ENCODE measurements at places on chromosomes 6 and 20. TPM values are rescaled to one million over a fixed set of nuclear protein-coding genes. Genes with fewer than 3 reads are reported as not detected.

GRCh38 chr6:155381673-155382337 lies 67.5 kb upstream of the TFB1M start:
- no peak for DNase-seq

DNA sequence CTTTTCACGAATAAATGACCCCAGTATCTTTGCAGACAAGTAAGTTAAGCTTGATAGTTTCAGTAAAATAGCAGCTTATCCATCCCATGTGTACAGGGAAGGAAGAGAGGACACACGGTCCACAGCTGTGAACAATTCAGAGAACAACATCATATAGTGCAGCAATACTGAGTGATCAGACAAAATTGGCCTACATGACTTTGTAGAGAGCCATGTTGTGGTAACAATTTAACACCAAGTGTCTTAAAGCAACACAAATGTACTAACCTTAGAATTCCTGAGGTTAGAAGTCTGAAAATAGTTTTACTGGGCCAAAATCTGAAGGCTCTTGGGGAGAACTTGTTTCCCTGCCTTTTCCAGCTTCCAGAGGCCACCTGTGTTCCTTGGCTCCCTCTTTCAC lies 12.5 kb downstream of the FAM184A start:
- no peak for DNase-seq

DNA sequence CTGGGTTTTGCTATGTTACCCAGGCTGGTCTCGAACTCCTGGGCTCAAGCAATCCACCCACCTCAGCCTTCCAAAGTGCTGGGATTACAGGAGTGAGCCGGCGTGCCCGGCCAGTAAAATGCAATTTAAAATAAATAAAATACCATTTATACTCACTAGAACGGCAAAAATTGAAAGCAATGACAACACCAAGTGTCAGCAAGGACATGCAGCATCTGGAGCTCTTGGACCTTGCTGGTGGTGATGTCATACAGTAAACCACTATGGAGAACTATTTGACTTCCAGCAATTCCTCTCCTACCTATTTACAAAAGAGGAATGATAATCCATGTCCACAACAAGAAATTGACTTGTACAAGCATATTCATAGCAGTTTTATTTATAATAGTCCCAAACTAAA lies 105.7 kb upstream of the PHACTR1 start:
- DNase-seq = no peak

- peak; percentile 90 for DNase-seq
Measured at GRCh38 chr6:34934516-34934915, 45.5 kb downstream of the ANKS1A start.

DNA sequence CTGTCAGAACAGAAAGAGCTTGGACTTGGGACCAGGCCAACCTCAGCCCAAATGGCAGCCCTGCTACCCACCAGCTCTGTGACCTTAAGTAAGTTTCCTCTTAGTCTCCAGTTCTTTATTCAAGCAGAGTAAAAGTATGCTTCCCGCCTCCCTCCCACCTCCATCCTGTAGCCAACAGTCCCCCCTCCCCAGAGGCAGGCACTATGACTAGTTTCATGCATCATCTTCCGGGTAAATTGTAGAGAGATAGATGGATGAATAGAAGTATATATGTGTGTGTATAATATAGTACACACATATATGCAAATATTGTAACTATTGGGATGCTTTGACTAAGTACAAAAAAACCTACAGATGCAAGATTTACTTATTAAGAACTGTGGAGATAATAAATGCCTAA lies 39.5 kb upstream of the B4GALT5 start:
- DNase-seq = no peak

GRCh38 chr6:33984466-33985312 lies 161.2 kb downstream of the GRM4 start:
- DNase-seq = no peak

- DNase-seq = no peak
Measured at GRCh38 chr6:78363688-78364087, 503.7 kb upstream of the IRAK1BP1 start.

- no peak for DNase-seq
Measured at GRCh38 chr20:49187330-49187850, 744 bp downstream of the STAU1 start.

DNA sequence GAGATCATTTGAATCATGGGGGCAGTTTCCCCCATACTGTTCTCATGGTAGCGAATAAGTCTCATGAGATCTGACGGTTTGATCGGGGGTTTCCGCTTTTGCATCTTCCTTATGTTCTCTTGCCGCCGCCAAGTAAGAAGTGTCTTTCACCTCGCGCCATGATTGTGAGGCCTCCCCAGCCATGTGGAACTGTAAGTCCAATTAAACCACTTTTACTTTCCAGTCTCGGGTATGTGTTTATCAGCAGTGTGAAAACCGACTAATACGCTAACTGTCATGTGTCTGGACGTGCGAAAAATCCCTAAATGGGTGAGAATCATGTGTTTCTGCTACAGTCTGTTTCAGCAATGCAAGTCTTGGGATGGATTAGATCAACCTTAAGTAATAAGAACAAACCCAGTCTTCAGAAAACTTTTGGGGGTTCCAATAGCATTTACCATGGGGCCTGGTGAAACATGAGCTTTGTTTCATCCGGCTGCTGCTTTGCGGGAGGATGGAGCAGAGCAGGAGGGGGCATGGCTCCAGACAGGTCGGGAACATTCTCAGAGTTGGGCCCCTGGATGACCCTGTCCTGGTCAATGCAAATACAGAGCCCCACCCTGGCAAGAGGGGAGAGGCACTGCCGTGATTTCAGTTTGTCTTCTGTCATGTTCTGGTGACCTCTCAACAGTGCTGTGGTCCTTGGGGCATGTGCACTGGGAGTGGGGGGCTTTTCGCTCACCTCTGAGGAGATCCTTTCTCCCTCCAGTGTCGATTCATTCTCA lies 41.5 kb downstream of the CTCFL start:
- DNase-seq = no peak

DNA sequence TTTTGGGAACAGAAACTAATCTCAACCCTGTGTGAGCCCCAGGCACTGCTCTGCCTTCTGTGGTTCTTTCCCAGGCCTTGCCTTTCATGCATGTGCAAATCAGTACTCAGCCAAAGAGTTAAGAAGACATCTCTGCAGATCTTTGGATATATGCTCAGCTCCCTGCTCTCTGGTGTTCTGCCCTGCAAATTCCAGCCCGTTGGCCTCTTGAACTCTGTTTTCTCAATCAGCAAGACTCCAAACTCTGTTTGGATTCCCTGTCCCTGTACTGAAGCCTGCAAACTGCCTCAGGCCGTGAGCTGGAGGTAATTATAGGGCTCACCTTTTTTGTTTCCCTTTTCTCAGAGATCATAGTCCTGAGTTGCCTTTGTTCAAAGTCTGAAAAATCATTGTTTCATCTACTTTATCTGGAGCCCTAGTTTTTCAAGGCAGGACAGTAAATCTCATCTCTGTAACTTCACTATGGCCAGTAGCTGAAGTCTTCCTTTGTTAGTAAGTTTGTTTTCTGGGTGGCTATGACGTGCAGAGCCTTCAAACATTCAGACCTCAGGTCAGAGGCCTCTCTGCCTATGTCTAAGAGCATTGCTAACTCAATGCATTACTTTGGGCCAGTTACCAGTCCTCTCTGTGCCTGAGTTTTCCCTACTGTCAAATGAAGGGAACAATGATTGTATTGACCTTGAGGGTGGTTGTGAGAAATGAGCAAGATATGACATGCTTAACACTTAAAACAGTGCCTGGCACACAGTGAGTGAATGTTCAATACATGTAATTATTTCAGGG lies 15.9 kb upstream of the MDFI start:
- no peak for DNase-seq

GRCh38 chr20:36043892-36044515 lies 75.6 kb downstream of the CNBD2 start:
- no peak for DNase-seq

DNA sequence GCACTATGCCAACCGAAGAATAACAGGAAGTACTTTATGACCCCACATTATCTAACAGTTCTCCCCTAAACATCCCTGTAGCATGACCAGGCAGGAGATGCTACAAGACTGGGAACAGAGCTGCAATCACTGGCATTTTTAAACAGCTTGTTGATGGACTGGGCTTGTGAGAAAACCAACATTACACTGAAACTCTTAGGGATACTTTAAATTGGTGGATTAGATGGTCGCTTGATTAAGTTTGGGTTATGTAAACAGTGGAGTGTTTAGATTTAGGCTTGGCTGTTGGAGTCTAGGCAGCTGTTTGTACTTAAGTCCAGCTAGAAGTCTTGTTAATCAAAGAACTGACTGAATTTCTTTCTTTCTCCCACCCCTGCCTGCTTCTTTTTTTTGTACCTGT lies 234.1 kb upstream of the BMP2 start:
- DNase-seq = no peak

DNA sequence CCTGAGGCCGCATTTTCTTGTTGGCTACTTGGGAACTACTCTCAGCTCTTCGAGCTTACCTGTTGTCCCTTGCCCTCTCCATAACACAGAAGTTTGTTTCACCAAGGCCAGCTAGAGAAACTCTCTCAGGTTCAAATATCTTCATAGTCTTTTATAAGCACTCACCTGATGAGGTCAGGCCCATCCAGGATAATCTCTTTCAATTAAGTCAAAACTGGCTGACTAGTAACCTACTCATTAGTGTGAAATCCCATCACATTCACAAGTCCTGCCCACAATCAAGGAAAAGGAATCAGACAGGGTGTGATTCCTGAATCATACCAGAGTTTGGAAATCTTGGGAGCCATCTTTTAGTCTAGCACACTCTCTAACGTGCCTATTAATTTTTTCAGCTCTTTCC lies 195.2 kb upstream of the HS3ST5 start:
- no peak for DNase-seq

DNA sequence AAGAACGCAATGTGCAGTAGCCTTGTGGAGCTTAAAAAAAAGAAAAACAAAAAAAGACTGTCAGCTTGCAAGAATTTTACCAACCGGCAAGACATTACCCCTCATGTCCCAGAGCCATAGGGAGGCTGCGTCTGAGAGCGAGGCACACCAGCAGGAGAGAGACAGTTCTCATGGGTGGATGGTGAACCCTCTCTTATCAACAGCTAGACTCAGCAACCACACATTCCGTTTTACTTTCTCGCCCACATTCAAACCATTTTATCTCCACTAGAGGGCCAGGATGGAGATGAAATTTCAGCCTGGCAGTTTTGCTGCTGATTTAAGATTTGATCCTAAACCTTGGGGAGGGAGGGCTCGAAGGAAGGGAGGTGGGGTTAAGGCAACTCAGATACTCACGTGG lies 247.0 kb downstream of the ATXN1 start:
- DNase-seq = no peak

- DNase-seq = peak; percentile 42
Measured at GRCh38 chr6:30500421-30501355, 11.4 kb downstream of the HLA-E start.

DNA sequence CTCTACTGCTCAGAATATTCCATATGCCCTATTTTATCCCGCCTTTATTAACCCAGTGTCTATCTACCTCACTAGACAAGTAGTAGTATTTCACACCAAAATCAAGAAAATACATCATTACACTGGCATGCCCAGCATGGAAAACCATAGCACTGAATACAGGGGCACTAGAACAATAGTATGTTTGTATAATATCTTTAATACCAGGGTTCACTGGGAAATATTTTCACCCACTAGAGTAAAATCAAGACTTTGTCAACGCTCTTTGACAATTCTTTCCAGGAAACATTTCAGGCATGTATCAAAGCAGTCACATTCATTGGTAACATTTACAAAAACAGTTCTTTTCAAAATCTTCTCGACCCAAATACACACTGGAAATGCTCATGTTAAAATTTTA lies 119.3 kb upstream of the BEND6 start:
- DNase-seq = no peak

GRCh38 chr6:43806043-43806757 lies 36.2 kb downstream of the VEGFA start:
- DNase-seq = no peak

DNA sequence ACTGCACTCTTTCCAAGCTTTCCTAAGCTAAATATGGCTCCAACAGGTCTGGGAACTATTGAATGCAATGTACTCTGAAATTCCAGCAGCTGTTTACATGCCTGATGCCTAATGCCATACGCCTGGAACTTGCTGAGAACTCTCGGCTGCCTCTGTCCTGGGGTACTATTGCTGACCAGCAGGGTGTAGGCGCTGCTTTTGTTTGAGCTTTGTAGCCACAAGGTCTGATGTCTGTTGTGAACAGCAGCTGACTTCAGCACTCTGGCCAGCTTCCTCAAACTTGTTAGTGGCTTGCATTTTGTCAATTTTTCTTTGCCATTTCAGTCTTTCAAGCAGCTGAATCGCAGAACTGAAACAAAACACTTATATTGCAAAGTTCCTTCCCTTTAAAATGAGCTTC lies 26.7 kb downstream of the SAYSD1 start:
- no peak for DNase-seq

DNA sequence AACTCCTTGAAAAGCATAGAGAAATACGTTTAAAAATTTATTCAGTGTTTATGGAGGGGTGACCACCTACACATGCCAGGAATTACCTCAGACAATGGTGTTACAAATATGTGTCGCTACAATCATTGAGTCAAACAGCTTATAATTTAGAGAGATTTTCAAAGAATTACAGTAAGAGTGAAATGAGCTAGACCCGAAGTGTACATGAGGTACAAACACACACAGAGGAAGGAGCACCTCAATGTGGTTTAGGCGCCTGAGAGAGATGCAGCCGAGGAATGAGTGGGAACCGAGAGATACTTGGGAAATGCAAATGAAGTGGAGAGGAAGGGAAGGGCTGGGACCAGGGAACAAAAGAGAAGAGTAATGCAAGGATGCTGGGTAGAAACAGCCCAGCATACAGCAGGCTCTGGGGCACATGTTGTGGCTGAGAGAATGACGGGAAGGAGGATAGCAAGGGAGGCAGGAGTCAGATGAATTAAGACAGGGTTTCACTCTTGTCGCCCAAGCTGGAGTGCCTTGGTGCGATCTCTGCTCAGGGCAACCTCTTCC lies 15.5 kb downstream of the EEF1E1 start:
- no peak for DNase-seq

- no peak for DNase-seq
Measured at GRCh38 chr6:22821664-22822320, 252.4 kb downstream of the HDGFL1 start.

GRCh38 chr6:1082285-1082935 lies 229.5 kb upstream of the FOXQ1 start:
- DNase-seq = no peak

GRCh38 chr6:20318851-20319387 lies 82.8 kb upstream of the E2F3 start:
- no peak for DNase-seq

DNA sequence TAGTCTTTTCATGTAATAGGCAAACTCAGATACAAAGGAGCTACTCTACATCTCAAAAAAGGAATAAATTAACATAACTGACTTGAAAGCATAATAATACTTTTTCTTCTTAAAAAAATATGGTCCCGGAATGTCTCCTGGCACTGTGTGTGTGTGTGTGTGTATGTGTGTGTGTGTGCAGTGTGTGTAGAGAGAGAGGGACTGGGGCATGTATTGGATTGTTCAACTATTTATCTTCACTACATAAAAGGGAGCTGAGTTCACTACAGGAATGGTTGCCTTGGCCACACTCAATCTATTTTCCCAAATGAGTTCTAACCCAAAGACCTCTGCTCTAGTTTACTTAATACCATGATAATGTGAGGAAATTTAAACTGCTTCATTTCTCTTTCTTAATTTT lies 51.1 kb downstream of the B3GAT2 start:
- DNase-seq = no peak

The TCP11 gene
- total RNA-seq = not detected

The SRMS gene
- total RNA-seq = not detected

The RAB23 gene
- 55.9 TPM for total RNA-seq

The OR12D1 gene
- total RNA-seq = not detected

The C6orf58 gene
- not detected for total RNA-seq

The KIF25 gene
- not detected for total RNA-seq

The HDGFL1 gene
- not detected for total RNA-seq

The CLPSL1 gene
- total RNA-seq = not detected

The ENPP4 gene
- 27.0 TPM for total RNA-seq

The NKAIN4 gene
- total RNA-seq = not detected

The BMP6 gene
- total RNA-seq = 1.2 TPM
